Hepatocyte (in vitro differentiated cells): ENCODE measurements at places on chromosomes 6 and 20. TPM values are rescaled to one million over a fixed set of nuclear protein-coding genes. Genes with fewer than 3 reads are reported as not detected.

- no peak for DNase-seq
Observed at GRCh38 chr20:21048841-21049273, 57.3 kb downstream of the LINC00237 start.

DNA sequence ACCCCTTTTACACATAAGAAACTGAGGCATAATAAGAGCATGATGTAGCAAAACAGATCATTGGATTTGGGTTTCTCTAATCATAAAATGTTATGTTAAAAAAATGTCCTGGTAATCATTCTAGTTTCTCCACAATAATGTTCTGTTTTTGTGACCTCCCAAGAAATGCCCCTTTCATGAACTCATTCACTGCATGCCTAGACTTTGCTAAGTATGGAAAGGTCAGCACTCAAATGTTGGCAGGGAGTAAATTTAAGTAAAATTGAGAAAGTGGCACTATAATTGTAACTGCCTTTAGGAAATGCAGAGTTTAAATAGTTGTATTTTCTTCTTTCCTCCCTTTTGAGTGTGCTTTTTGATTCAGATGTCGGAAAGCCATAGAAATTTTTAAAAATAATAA is 48.5 kb upstream of the ID4 start:
- no peak for DNase-seq

DNA sequence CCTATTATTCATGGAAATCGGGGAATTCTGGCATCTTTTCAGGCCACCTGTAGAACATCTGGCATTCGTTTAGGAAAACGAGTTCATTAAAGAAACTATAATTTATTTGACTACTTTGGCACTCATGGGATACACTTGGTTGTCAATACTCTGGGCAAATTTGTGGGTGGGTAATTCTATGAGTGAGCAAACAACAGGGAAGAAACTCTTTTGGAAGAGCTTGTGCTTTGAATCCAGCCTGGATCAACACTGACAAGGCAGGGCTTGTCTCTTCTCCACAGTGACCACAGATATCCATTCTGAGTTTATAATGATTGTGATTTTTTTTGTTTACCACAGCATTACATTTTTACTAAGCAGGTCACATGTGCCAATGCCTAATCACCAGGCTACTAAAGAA is 394.7 kb downstream of the THBS2 start:
- no peak for DNase-seq

DNA sequence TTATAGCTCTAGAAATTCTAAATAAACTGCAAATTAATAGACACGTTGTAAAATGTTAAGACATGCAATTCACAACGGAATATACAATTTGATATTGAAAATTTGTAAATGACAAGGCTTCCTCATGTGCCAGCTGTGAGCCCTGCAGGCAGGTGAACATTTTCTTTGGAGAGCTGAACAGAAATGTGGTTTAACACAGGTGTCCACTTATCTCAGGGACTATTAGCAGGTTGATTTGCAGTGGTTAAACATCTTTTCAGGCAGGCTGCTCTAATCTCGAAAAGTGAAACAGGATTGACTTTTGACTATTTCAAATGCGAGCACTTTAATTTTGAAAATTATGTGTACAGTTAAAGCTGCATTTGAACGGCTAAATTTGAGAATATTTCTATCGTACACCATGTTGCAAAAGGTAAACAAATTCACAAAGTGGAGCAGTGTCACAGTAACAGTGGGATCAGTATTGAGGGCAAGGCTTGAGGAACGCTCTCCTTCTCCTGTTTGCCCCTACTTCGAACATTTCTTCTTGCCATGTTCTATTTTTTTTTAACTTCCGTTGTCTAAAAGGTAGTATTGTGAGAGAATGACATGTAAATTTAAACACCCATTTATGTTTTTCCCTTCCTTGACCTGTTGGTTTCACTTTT is 210.8 kb downstream of the CDKAL1 start:
- no peak for DNase-seq

DNA sequence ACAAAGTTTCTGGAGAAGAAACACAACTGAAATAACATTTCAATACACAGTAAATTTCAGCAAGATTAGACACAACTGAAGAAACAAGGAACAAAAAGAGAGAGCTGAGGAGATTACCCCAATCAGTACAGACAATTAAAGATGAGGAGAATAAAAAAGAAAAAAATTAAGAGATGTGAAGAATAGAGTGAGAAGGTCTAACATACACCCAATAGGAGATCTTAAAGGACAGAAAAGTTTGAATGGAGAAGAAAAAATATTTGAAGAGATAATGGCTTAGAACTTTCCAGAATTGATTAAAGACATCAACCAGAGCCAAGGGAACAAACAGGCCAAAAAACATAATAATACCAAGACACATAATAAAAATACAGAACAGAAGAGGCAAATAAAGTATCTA is 116.4 kb downstream of the HUS1B start:
- no peak for DNase-seq

DNA sequence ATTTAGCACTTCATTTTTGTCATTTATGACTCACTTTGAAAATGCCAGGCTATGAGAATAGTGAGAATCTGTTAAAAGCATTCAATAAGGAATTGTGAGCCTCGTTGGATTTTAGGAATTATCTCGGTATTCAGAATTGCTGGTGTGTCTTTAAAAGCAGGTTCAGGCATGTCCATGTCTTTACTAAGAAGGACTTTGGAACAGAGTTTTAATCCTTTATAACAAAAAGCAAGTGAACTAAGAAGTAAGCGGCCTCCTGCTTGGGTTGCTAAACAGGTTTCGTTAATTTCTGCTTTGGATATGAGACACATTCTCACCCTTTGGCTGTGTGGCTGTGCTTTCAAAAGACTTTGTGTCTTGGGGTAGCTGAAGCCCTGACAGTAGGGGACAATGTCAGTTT is 74.9 kb downstream of the IGF2R start:
- no peak for DNase-seq

DNA sequence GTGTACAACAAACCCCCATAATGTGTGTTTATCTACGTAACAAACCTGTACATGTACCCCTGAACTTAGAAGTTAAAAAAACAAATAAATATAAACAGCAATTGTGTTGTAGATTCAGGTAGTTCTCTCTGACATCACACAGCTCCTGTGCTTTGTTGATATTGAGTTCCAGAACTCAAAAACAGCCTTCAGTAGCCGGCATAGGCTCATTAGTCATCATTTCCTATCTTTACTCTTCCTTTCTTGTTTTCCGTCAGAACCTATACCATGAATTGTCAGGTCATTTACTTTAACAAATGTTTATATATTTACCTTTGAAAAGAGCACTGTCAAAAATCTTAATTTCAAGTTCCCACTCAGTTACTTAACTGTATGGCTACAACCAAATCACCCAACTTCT is 88.8 kb downstream of the ADTRP start:
- no peak for DNase-seq

Gene XKR7
- polyA plus RNA-seq: not detected in 2 replicates

DNA sequence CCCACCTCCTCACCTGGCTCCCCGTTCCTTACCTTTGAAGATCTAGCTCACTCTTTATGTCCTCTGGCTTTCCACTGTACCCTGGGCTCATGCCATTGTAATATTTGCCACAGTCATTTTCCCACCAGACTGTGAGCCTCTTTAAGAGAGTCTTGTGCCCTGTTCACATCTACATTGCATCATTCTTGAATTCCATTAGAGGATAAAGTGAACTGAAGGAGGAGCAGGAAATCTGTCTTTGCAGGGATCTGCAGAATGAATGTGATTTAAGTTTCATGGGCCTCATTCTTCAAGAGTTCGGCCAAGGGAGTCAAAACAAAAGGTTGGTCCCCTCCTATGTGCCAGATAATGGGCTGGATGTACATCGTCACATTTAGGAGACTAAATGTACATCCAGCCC is 272.6 kb upstream of the CITED2 start:
- no peak for DNase-seq
